ENCODE measurements at places on chromosomes 3 and 15. TPM values are rescaled to one million over a fixed set of nuclear protein-coding genes. Genes with fewer than 3 reads are reported as not detected.

The ECE2 gene
- not detected for total RNA-seq

The WDR53 gene
- total RNA-seq, result 10.3 TPM

The MITF gene
- total RNA-seq, result 25.1 TPM

The GFM1 gene
- total RNA-seq, result 43.8 TPM

The STAB1 gene
- total RNA-seq, result not detected

The KPNA1 gene
- total RNA-seq, result 93.0 TPM

The CAMK2N2 gene
- total RNA-seq, result 6.0 TPM

The AGBL1 gene
- not detected for total RNA-seq

The APH1B gene
- 24.1 TPM for total RNA-seq

The MB21D2 gene
- 23.7 TPM for total RNA-seq
